Choroid plexus epithelial cell (primary cell): ENCODE measurements at places on chromosomes 12 and 14.

GRCh38 chr12:4032924-4033615 is 159.9 kb upstream of the PARP11 start:
- no peak for DNase-seq

GRCh38 chr12:49990273-49990672 is 17.5 kb downstream of the AQP6 start:
- DNase-seq: peak; percentile 64

GRCh38 chr12:124774462-124775167 is 89.0 kb downstream of the SCARB1 start:
- peak; percentile 98 for DNase-seq

GRCh38 chr12:57626111-57626920 is 6.7 kb downstream of the B4GALNT1 start:
- no peak for DNase-seq

DNA sequence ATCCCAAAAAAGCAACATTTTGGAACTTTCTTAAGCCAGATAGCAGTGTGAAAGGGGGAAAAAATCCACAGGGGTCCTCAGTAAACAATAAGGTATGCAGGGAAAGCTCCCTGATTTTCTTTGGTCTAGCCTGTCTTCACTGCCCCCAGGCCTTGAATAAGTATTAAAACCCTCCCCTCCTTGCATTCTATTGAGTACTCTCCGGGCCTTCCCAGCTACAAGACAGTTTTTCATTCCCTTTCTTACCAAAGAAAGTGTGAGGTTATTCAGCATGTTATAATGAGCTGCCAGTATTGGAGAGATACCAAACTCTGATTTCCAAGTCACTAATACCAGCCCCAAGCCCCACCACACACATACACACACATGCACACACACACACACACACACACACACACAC is 59.8 kb upstream of the KIF21A start:
- no peak for DNase-seq

- no peak for DNase-seq
Measured at GRCh38 chr14:95302667-95303506, 16.8 kb downstream of the CLMN start.

DNA sequence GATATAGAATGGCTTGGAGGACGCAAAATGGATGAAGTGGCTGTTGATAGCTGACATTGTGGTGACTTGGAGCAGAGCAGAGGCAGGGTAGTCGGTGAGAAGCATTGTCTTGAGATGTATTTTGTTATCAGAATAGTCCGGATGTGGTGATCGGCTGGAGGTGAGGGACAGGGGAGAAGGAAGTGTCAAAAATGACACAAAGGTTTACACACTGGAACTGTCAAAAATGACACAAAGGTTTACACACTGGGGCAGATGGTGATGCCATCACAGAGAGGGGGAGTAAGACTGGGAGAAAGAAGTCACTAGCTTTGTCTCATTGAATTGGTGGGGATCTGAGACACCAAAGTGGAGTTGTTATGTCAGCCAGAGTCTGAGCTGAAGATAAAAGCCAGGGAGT is 30.1 kb downstream of the CDKL1 start:
- DNase-seq: no peak

GRCh38 chr14:50984036-50984710 is 39.9 kb upstream of the PYGL start:
- DNase-seq: no peak

- no peak for DNase-seq
Measured at GRCh38 chr12:118493962-118494361, 117.6 kb downstream of the SUDS3 start.

GRCh38 chr12:93275589-93275988 is 102.1 kb upstream of the NUDT4 start:
- DNase-seq: no peak

DNA sequence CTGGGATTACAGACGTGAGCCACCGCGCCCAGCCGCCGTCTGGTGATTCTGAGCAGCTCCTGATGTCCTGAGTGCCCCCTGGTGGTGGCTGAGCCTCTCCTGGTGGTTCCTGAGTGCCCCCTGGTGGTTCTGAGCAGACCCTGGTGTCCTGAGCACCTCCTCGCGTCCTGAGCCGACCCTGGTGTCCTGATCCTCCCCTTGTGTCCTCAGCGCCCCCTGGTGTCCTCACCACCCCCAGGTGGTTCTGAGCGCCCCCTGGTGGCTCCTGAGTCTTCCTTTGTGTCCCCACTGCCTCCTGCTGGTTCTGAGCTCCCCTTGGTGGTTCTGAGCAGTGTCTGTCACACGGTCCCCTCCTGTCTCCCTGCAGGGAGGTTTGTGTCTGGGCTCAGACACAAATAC is 1304.9 kb downstream of the TMEM121 start:
- DNase-seq: peak; percentile 0

DNA sequence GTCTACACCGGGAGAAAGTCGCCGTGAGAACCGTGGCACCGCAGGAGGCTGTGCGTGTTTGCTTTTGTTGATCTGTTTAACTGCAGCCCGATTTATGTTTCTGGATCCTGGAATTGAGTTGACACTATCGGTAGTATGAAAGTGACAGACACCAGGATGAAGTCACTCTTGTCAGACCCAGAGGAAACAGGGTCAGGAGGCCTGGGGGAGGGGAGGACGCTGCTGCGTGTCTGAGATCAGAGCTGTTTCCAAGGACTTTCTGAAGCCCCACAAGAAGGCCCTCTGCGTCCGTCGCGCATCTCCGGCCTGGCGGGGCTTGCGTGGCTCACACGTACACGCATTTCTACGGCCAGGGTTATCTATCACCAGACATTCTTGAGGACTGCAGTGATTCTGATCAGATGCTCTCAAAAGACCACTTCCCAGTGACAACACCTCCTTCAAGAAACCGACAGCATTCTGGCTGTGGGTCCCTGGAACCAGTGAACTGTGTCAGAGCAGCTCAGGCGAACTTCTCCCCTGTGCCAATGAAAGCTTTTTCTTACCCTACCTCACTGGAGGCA is 263.4 kb downstream of the ADGRD1 start:
- DNase-seq: no peak
